ENCODE measurements at places on chromosomes 2 and 18. TPM values are rescaled to one million over a fixed set of nuclear protein-coding genes. Genes with fewer than 3 reads are reported as not detected.

The TRABD2A gene
- 8.9 TPM for total RNA-seq

The GCC2 gene
- total RNA-seq = 15.9 TPM

The SPATA3 gene
- not detected for total RNA-seq

The BOLA3 gene
- total RNA-seq = 24.2 TPM

The CXCR1 gene
- not detected for total RNA-seq

The GNLY gene
- not detected for total RNA-seq

The CPLX4 gene
- not detected for total RNA-seq

The LYG2 gene
- not detected for total RNA-seq

The GCKR gene
- total RNA-seq = 3.5 TPM

The IL1R2 gene
- 5.9 TPM for total RNA-seq

The PASK gene
- total RNA-seq = 9.9 TPM

The CREG2 gene
- total RNA-seq = under 0.01 TPM

The ABHD3 gene
- total RNA-seq = 7.8 TPM

The CPO gene
- 0.47 TPM for total RNA-seq
